Stimulated activated CD8-positive, alpha-beta memory T cell treated with anti-CD3 and anti-CD28 coated beads, Interleukin-4, amount 100 ng/mL, for 4 hours (primary cell): ENCODE measurements at places on chromosomes 13 and 19.

- peak; percentile 52 for DNase-seq
These were observed 7.7 kb upstream of the CXCL17 start for GRCh38 chr19:42450314-42450934.

- DNase-seq: no peak
These were observed 21.3 kb upstream of the HMGB1 start for GRCh38 chr13:30487075-30487470.

DNA sequence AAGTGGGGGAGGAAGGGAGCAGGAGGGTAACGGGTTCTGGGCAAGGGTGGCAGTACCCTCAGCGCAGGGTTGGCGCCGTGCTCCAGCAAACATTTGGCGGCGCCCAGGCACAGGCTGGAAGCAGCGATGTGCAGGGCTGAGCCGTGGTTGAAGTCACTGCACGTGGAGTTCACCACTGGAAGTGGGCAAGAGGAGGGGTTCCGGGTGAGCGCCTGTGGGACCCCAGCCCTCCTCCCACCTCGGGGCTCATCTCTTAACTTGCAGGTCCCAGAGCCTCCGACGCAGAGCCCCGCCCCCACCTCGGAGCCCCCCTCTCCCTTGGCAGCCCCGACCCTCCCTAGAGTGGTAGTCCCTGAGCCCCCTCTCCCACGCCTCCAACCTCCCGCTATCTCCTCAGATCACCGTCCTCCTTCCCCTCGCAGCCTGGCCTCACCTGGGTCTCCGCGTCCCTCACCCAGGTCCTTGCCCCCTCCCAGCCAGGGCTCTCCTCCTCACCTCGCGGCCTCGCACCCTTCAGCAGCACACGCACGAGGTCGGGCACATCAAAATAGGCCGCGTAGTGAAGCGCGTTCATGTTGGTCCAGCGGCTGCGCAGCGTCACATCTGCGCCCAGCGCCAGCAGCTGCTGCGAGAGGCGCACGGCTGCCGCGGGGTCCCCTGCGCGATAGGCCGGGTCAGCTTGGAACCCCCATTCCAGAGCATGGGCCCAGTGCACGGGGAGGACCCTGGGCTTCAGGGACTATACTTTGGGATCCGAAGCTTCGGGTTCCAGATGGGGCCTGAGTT, 6.4 kb downstream of the CLIP3 start:
- no peak for DNase-seq

DNA sequence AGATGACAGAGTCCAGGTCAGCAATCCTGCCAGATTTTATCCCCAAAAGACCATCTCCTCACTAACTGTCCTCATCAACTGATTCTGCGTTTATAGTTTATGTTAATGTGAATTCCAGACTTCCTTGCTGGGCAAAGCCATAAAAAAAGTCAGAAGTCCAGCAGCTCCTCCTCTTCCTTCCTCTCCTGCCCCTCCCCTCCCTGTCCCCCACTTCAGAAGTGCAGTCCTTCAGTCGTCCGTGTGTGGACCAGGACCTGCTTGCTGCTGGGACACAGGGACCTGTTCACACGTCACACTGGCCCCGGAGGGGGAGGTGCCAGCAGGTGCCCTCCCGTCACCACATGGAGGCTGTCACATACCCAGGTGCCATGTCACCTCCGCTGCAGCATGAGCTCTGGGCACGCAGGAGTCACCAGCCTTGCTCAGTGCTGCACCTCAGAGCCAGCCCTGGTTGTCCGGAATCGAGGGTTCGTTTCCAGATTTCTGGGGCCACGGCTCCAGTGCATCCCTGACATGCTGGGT, 4.0 kb upstream of the MCF2L start:
- DNase-seq: no peak

- DNase-seq: no peak
These were observed 9.3 kb downstream of the ZNF415 start for GRCh38 chr19:53123400-53123799.

DNA sequence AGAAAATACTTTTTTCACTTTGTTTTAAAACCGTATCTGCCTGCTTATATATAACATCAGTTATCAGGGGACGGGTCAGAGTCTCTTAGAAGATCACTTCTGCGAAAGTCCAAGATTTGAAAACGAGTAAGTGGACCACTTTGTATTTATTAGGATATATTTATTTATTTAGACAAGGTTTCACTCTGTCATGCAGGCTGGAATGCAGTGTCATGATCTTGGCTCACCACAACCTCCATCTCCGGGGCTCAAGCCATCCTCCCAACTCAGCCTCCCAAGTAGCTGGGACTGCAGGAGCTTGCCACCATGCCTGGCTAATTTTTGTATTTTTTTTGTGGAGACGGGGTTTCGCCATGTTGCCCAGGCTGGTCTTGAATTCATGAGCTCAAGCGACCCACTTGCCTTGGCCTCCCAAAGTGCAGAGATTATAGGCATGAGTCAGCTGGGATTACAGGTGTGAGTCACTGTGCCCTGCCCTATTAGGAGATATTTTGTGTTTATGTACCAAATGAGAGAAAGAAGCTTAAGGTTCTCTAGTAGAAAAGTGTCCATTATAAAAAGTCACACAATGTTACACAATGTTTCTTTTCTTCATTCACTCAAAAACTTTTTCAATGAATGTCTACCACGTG, 39.5 kb downstream of the RASL11A start:
- no peak for DNase-seq

DNA sequence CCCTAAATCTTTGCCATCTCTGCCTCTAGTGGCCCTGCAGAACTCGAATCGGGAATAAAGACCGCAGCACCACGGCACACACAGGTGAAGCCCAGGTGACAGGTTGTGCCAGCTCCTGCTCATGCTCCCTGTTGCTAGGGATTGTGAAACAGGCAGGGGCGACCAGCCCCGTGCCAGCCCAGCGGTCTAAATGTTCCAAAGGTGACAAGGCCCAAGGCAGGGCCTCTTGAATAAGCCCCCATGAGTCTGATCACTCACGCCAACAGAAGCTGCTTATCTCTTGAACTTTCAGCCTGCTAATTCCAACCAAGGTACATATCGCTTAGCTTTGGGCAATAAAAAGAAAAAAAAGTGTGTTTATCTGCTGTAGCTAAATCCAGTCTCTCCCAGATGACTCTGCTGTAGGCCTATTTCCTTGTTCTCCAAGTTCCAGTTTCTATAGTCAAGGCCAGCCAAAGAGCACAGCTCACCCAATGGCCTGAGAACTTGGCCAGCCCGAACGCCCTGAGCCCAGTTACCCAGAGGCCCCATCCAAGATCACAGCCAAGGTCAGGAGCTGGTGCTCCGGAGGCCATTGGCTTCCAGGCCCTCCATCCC, 191.1 kb upstream of the GPR12 start:
- DNase-seq: no peak

DNA sequence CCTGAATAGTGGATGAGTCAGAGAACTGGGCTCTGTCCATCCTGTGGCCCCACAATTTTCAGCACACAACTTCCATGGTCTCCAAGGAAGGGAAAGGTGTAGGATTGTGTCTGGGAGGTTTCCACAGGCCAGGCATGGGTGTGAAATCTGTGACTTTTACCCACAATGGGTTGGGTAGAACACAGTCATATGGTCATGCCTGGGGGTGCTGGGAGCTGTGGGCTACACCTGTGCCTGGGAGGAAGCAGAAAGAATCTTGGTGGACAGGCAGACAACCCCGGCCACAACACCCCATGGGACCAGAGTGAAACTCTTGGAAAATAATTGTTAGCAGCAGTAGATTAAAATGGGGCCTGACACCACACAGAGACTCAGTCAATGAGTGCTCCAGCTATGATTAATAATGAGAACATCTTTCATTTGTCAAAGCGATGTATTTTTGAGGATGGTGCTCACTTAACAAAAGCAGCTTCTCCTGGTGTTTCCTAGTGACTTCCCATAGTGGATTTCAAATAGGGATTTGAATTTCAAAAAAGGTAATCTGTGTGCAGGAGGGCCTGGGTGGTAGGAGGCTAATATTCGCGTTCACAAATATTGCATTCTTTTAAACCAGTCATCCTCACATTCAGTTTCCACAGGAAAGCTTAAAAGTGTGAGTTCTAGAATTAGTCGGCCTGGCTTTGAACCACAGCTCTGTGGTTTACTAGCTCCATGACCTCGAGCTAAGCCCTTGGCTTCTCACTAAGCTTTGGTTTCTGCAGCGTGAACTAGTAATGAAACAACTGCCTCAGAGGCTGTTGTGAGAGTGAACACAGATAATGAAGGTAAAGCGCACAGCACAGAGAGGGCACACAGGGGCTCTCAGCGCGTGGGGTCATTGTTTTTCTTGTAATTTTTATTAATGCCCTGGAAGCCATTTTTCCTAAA, 89.3 kb upstream of the UQCRFS1 start:
- DNase-seq: no peak

- DNase-seq: no peak
These were observed 932 bp downstream of the SLC35E1 start for GRCh38 chr19:16571283-16571682.

- peak; percentile 49 for DNase-seq
These were observed at the start of gene APLP1 for GRCh38 chr19:35868172-35868822. TSS of gene APLP1 (plus strand) at chr19:35868574. CDS start at chr19:35868637, 63 bp downstream.

DNA sequence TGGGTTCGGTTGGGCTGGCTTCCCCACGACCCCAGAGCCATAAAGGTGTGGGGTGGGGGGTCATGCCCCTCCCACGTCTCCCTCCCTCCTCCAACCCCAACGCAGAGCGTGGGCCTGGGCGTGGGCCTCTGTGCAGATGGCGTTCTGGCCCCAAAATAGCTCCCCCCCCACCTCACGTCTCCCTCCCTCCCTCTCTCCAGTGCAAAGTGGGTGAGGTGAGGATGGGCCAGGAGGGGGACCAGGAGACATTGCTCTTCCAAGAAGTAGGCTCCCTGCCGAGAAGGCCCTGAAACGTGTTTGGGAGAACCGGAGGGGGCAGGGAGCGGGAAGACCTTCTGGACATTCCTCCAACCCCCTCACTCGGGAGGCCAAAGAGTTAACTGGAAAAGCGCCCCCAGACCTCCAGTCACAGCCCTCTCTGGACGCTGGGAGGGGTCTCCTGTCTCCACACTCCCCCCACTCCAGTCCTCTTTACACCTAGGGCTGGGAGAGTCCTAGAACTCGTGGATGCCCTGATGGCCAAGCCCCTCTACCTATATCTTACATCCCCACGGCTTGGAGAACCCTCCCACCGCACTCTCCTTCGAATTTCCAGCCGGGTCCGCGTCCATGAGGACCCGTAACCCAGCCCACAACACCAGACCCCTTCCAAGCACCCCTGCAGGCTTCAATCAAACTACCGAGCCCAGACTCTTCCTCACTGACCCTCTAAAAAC, 855 bp downstream of the UNC13A start:
- DNase-seq: no peak

- DNase-seq: peak; percentile 42
These were observed 10.5 kb upstream of the TINCR start for GRCh38 chr19:5578097-5578846.

- no peak for DNase-seq
These were observed 506.0 kb upstream of the ATXN8OS start for GRCh38 chr13:69601661-69602060.

DNA sequence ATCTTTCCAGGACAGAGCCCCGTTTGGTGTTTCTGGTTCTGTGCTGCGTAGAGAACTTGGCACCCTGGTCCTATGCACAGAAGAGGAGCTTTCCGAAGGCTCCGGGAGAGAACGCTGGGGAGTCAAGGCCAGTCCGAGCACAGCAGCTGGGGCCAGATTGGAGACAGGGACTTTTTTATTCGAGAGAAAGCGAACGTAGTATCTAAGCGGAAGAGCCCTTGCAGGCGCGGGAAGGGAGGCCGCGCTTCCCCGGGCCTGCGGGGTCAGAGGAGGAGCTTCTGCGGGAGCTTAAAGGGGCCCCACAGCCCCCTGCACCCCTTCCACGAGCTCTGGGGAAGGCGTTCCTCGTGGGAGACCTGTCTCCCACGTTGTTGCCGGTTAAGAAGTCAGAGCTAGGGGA, 48.6 kb upstream of the ARHGEF7 start:
- DNase-seq: no peak

DNA sequence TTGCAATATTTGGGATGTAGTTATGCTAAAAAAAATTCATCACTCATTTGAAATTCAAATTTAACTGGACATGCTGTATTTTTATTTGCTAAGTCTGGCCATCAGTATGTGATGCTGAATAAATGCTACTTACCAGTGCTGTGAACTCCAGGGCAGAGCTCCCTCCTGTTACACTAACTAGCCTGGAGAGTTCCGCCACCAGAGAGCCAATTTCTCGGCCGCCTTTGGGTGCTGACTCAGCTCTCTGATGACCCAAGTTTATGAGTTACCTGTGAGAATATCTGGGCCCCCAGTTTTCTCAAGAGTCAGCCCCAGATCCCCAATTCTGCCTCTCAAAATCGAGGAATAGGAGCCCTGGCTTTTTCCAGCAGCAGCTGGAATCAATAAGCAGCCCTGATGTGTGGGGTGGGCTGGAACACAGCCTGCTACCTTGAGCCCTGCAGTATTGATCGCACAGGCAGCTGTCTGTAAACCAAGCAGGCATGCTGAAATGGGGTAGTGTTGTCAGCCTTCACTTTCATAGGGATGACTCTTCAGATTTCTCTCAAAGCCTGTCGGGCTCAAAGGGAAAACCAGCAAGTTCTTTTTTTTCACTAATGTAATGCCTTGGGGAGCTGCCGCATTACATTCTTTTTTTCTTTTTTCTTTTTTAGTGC, 113.7 kb downstream of the DNAJC15 start:
- no peak for DNase-seq

- no peak for DNase-seq
These were observed 4.9 kb downstream of the FPR1 start for GRCh38 chr19:51746731-51747130.

- no peak for DNase-seq
These were observed 88.0 kb downstream of the SLC10A2 start for GRCh38 chr13:102978168-102978567.

DNA sequence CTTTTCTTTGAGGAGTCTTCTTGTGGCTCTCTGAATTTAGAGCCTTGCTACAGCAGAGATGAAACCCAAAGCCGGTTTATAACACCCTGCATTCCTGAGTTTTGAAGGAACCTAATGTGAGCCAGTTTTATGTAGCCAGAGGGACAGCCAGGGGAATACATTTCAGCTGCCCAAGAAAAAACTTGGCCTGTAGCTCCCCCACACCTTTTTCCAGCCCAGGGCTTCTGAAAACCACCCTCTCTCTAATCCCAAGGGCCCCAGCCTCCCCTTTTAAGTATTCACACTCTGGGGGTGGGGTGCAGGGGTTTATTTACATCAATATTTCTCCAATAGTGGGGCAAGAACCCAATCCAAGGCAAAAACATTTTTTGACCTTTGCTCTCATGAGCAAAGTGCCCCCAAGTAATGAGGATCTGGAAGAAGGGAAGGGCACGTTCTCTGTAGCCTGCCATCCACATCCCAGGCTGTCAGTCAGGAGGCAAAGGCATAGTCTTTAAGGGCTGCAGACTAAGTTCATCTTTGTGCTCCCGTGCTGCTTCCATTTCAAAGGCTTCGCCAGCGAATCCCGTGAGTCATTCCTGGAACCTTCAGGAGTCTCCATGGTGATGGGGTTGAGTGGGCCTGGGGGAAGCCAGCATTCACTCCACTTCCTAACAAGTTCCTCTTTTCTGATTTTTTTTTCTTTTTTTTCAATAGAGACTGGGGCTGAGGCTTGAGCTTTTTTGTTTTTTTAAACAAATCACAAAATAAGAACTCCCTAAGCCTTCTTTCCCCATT, 33.2 kb upstream of the MEDAG start:
- DNase-seq: no peak

GRCh38 chr13:26422036-26422435, 135.4 kb upstream of the WASF3 start:
- no peak for DNase-seq

- no peak for DNase-seq
These were observed 202.3 kb downstream of the URI1 start for GRCh38 chr19:30144242-30144758.

- no peak for DNase-seq
These were observed 38.0 kb downstream of the PHF11 start for GRCh38 chr13:49533591-49534269.
